RWPE2 (cell line): ENCODE measurements at places on chromosomes 7 and 10.
A peak's percentile ranks its signal among the peaks of the same experiment; 100 is the strongest.

DNA sequence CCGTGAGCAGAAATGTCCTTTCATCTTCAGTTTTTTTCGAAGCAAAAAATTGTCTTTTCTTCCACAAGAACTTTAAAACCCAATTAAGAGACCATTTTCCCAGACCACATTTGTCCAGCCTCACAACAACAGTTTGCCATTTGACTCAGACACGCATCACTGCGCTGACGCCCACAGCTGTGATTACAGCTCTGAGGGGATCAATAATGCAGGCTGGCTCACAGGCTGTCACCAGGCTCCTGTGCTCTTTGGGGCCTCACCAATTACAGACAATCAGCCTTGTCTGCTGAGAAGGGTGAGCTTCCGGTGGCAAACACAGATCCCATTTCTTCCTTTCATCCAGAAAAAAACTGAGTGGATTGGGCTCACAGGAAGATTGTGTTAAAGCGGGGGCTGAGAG, 33.3 kb downstream of the DDC start:
- no peak for DNase-seq

GRCh38 chr10:48946332-48946731, 6.7 kb upstream of the LRRC18 start:
- DNase-seq, result no peak

GRCh38 chr7:133197972-133198544, 54.8 kb upstream of the EXOC4 start:
- DNase-seq, result no peak

GRCh38 chr7:155466814-155467733, 9.1 kb downstream of the EN2 start:
- no peak for DNase-seq

DNA sequence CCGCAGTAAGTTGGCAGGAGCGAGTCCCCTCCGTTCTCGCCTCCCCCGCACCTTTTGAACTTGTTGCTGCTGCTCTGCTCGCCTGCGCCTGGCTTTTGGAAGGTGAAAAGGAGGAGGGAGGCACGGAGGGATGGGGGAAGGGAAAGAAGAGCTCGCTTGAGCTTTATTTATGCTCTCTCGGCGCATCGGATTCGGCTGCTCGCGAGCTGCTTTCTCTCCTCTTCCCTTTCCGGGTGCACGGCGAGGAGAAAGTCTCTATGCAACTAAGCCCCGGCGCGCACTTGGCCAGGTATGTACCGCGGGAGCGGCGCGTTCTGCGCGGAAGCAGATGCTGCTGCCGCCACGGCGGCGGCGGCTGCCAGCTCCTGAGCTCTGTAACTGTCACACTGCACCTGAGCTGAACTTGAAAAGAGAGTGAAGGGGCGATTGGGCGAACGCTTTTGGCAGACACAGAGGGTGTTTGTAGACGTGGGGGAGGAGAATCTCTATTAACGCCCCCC, 551 bp downstream of the KCND2 start:
- DNase-seq, result peak; percentile 57

DNA sequence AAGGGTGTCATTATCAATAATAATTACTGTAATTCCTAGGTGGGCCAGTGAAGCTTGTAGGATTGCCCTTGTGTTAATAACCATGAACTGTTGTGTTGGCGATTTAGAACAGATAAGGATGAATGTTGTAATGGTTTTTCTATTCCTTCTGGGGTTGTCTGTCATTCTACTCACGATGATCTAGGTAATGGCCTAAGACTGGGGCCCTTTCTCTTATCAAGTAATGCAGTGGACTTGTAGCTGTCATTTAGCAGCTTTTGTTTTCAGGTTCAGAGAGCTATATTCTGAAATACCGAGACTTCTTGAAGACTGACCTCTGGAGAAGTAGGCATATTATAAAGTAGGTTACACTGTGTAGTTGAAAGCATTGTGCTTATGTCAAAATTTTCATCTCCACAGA, 110.2 kb downstream of the TAF3 start:
- no peak for DNase-seq
